ENCODE measurements at places on chromosomes 16 and 17. TPM values are rescaled to one million over a fixed set of nuclear protein-coding genes. Genes with fewer than 3 reads are reported as not detected.

The ERBB2 gene
- 152 TPM for total RNA-seq

The EFNB3 gene
- total RNA-seq = 32.3 TPM

The SGCA gene
- total RNA-seq = not detected

The TMEM238L gene
- not detected for total RNA-seq

DNA sequence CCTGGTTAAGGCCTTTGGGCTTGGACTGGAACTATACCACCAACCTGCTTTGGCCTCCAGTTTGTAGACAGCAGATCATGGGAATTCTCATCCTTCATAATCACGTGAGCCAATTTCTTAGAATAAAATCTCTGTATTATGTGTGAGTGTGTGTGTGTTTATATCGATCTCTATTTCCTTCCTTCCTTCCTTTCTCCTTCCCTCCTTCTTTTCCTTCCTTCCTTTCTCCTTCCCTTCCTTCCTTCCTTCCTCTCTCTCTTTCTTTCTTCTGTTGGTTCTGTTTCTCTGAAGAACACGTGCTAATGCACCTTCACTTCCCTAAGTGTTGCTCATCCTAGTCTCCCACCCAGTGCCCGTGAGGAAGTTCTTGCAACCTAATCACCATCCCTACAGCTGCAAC, 35.5 kb upstream of the PHB1 start:
- DNase-seq = no peak
- no peak overlapping the region for H3K27ac ChIP-seq
- peaks cover 52% of the 10 kb centered on the region for H3K27me3 ChIP-seq
- no peaks in the 10 kb centered on the region for H3K36me3 ChIP-seq
- no peak overlapping the region for H3K4me3 ChIP-seq

GRCh38 chr17:38447502-38448085, 19.3 kb downstream of the ARHGAP23 start:
- peaks cover 47% of the 10 kb centered on the region for H3K27me3 ChIP-seq
- peaks cover 3% of the 10 kb centered on the region for H3K4me1 ChIP-seq
- no peak overlapping the region for H3K27ac ChIP-seq
- H3K36me3 ChIP-seq = no peaks in the 10 kb centered on the region
- DNase-seq = no peak
- H3K4me3 ChIP-seq = no peak overlapping the region
